Amygdala (tissue), 56 donors: ENCODE measurements at places on chromosomes 1 and 21.

DNA sequence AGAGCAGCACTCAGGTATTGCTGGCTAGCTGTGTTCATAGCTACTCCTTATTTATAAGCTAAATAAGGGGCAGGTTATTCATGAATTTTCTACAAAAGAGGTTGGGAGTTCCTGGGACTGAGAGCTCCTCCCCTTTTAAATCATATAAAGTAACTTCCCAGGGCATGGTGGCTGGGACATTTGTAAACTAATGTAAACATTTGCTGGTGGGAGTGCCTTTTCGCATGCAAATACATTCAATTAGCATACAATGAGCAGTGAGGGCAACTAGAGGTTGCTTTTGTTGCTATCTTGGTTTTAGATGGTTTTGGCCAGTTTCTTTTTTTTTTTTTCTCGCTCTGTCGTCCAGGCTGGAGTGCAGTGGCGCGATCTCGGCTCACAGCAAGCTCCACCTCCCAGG is 43.4 kb downstream of the GNPAT start:
- DNase-seq, result no peak

DNA sequence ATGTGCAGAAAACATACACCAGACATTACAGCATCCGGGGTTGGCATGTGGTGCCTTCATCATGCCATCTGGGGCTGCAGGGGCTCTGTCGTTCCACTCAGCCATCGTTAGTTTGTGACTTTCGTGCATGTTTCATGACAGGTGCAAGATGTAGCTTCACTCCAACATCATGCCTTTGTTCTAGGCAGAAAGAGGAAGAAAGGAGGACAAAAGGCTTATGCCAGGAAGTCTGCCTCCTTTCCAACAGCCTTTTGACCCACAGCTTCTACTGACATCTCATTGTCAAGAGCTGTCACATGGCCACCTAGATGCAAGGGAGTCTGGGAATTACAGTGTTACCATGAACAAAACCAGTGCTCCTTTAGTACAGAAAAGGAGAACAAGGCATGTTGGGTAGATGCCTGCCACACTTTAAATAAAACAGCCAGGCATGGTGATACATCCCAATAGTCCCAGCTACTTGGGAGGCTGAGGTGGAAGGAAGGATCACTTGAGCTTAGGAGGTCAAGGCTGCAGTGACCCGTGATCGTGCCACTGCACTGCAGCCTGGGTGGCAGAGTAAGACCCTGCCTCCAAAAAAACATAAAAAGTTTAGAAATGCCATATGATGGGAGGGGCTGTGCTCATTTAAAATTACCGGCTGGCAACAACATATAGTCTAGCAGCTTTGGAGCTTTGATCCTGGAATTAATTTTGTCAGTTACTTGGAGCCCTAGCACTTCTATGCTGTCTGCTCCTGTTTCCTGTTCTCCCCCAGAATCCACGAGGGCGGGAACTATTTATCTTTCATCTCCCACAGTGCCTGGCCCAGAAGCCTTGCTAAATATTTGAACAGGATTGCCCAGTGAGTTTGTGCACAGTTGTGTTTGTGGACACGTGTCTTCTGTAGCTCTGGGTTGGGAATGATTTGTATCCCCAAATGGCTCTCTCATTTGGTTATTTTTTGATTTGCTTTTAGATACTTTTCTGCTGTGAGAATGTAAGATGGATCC is 7.4 kb downstream of the DOP1B start:
- no peak for DNase-seq

DNA sequence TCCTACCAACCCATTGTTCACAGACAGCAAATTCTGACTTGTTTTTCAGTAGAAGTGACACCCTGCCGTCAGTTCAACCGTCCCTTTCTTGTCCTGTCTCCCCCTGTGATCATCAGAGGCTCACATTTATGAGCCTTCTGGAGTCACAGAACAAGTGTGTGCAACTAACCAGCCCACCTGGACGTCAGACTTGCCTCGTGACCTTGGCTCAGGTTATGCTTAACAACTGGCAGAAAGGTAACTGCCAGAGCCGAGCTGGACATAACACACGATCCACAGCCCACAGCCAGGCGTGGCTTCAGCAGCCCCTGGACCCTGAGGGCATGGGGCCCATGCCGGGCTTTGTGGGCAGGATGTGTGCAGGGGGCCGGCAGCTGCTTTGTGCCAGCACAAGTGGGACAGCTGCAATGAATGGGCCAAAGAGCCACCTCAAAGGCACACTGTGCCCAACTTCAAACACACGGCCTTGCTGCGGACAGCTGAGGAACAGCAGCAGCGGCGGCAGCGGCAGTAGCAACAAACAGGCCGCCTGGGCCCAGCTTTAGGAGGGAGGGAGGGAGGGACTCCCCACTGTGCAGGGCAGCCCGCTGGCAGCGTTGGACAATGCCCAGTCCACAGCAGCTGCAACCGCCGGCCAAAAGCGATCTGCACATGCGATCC is 103.9 kb downstream of the ZBTB18 start:
- peak; percentile 40 for DNase-seq

- no peak for DNase-seq
Observed at GRCh38 chr1:119648620-119649004, 546 bp upstream of the ZNF697 start.

GRCh38 chr1:109954041-109954512 is 30.5 kb upstream of the AHCYL1 start:
- DNase-seq, result no peak

- no peak for DNase-seq
Observed at GRCh38 chr1:205441716-205442050, 14.2 kb downstream of the BLACAT1 start.

- DNase-seq, result no peak
Observed at GRCh38 chr21:19987671-19988070, 1010.5 kb upstream of the NCAM2 start.

DNA sequence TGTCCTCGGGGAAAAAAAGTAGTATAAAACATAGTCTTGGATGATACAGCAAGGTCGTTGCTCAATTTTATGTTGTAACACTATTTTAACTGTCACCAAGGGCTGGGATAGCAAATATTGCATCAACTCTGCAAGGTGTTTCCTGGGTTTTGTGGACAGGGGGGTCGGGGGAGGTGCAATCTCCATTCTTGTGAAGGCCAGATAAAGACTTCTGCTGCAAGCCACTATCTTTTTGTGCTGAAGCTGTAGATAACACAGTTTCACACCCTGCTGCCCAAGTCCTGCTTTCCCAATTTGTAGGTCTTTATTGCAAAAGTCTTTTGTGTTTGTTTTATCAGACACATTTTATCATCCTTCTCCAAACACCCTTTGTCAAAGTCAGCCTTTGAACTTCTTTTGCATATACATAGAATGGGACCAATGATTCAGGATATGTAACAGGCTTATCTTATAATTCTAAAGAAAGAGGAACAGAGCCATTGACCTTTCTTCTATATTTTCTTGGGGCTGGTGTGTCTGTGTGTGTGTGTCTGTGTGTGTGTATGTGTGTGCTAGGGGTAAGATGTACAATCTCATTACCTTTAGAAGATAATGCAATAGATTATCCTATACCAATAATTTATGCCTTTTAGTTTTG is 140.6 kb downstream of the RUNX1 start:
- no peak for DNase-seq

DNA sequence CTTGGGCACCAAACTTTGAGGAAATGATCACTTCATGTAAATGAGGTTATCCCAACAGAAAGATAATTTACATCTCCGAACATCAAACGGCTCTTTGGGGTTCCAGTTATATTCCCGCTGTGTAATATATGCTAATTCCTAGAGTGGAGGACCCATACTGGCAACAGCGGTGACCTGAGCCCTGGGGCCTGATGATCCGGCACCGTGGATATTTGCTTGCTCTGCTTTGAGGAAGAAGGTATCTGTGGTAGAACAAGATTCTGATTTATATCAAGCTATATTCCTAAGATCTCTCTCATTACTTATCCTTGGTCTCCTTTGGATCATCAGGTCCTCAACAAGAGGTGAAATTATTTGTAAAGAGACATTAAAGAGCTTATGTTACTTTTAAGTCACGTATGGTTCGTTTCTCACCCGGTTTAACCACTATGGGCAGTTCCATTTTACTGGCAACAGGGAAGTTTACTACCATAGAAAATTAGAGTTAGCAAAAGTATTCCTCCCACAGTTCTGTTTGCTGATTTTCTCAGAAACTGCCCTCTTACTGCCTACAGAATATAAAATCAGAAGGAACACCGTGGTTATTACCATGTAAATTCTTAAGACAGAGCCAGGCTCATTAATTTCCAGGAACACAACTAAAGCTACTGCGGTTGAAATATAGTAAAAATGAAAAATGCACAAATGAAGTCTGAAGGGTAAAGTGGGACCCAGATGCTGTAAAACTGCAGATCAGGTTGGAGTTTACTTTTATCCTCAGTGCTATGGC is 56.7 kb downstream of the MRPL39 start:
- DNase-seq, result no peak

GRCh38 chr1:181094416-181095212 is 6.1 kb downstream of the IER5 start:
- DNase-seq, result no peak

DNA sequence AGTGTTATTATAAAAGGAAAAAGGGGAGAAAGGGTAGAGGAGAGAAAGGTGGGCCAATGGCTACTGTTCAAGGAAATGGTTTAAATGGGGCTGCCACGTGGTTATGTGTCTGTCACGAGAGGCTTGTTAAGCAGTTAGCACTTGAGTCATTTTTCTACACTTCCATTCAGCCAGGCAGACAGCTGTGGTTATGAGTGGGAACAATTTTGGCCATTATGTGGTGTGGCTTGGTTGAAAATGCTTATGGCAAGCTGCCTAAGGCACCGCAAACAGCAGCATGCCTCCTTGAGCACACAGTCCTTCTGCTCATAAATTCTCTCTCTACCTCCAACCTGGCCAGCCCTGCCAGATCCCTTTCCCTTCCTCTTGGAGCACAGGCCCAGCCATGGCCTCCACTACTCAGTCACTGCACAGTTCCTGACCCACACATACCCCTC is 3.2 kb upstream of the SRM start:
- DNase-seq, result no peak

GRCh38 chr1:36203554-36204346 is 20.5 kb upstream of the THRAP3 start:
- peak; percentile 73 for DNase-seq

- DNase-seq, result no peak
Observed at GRCh38 chr1:216293683-216294082, 129.6 kb downstream of the USH2A start.

DNA sequence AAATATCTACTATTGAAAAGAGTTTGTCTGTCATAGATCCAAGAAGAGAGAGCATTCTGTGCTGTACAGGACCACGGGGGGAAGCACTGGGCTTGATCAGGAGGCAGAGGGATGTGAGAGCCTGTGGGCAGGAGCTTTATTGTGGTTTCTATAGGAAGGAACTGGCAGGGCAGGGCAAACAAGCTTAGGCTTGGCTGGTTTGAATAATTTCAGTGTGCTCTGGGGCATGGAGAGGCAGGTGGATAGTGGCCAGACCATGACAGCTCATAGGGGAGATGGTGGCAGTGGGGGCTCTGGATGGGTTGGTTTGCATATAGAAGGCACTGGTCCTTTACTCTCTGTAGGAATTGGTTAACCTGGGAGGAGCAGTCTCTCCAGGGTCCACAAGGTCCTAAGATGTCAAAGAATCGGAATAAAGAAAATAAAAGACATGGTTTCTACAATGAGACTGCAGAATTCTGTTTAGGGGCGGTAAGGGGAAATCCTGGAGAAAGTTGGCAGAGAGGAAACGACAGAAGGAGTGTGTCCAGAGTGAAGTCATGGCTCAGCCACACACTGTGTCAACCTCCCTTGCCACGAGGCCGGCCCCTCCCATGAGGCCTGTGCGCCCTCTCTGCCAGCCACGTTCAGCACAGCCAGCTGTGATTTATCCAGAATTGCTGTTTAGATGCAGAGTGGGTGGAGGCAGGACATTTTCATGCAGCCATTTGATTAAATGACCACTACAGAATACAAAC is 81.7 kb upstream of the PGBD5 start:
- DNase-seq, result peak; percentile 30

GRCh38 chr1:227732586-227733308 is 2.4 kb downstream of the JMJD4 start:
- no peak for DNase-seq

DNA sequence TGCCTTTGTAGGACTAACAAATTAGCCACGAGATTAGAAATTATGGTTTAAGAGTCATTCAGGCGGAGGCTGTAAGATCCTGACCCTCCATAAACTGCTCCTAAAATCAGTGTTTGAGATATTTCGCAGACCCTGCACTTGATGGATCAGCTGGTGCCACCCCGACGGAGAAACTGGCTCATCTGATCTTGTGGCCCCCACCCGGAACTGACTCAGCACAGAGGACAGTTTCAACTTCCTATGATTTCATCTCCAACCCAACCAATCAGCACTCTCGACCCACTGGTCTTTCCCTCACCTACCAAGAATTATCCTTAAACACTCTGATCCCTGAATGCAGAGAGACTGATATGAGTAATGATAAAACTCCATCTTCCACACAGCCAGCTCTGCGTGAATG is 3.7 kb upstream of the JAM2 start:
- no peak for DNase-seq

DNA sequence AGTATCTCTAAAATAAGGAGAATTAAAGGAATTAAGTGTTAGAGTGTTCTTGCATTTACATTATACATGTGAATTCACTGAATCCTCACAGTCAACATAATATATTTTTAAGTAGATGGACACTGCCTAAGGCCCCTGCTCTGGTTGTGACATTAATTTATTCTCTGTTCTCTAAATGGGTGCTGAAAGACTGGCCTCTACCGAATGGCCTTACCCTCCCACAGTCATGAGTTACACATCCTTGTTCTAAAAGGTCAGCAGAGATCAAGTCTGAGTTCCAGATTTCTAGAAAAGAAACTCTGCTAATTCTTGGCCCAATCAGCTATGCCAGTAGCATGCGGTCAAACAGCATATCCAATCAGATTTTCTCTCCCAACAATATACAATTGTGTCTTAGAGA is 193.2 kb downstream of the TM2D1 start:
- no peak for DNase-seq

- DNase-seq, result no peak
Observed at GRCh38 chr1:48099072-48099773, 102.0 kb upstream of the TRABD2B start.

- DNase-seq, result no peak
Observed at GRCh38 chr1:224042557-224043118, 71.3 kb upstream of the FBXO28 start.

DNA sequence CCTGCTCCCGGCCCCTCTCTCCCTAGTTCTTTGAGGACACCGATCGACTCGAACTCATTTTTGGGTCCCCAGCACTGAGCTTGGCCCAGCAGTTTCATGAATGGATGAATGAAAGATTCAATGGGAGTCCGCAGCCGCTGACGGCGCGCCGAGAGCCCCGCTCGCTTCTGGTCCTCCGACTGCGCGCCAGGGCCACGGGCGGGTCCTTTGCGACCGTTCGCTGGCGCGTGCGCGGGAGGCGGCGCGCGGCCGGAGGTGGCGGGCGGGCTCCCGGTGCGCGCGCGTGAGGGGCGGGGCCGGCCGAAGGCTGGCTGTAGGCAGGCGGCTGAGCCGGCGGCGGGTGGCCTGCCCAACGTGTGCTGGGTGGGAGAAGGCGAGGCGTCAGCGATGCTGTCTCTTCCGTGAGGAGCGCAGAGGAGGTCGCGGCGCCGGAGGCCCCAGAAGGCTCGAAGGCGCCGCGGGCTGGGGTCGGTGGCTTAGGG is at the start of gene MAST2:
TSS of gene MAST2 (plus strand) at position 314 of the 482 bp plus-strand sequence. CDS start 284 bp downstream, outside the sequence.
- peak; percentile 57 for DNase-seq

- DNase-seq, result no peak
Observed at GRCh38 chr1:208569181-208569580, 325.0 kb upstream of the PLXNA2 start.
